ENCODE measurements at places on chromosomes 13 and 19.

DNA sequence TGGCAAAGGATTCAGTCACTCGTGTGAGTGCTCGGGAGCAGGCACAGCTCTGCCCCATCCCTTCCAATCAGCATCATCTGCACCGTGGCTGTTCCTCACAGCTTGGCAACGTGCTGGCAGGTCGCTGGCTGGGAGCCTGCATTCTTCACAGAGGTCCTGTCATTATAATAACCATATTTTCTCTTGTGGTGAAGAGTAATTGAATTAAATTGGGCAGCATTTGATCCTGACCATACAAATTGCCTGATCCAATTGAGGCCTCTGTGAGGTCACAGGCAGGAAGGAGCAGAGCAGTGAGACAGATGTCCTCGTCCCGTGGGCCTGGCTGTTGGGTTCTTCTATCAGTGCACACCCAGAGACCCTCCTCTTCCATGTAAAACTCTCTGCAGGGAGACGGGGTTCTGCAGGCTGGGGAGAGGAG lies 407.8 kb downstream of the COG6 start:
- DNase-seq: no peak

- no peak for DNase-seq
These were observed 16.2 kb downstream of the NUMBL start for GRCh38 chr19:40674291-40674690.

GRCh38 chr19:21835810-21836444 lies at the start of gene ZNF43:
ZNF43 (minus strand) TSS chr19:21836182; CDS start chr19:21836038, 144 bp downstream.
- DNase-seq: peak; percentile 67

- no peak for DNase-seq
These were observed 6.4 kb upstream of the PPP6R1 start for GRCh38 chr19:55265173-55265572.

- DNase-seq: no peak
These were observed 113.2 kb downstream of the ESD start for GRCh38 chr13:46683676-46684260.

- no peak for DNase-seq
These were observed 814 bp downstream of the SLC25A23 start for GRCh38 chr19:6458695-6459261.

DNA sequence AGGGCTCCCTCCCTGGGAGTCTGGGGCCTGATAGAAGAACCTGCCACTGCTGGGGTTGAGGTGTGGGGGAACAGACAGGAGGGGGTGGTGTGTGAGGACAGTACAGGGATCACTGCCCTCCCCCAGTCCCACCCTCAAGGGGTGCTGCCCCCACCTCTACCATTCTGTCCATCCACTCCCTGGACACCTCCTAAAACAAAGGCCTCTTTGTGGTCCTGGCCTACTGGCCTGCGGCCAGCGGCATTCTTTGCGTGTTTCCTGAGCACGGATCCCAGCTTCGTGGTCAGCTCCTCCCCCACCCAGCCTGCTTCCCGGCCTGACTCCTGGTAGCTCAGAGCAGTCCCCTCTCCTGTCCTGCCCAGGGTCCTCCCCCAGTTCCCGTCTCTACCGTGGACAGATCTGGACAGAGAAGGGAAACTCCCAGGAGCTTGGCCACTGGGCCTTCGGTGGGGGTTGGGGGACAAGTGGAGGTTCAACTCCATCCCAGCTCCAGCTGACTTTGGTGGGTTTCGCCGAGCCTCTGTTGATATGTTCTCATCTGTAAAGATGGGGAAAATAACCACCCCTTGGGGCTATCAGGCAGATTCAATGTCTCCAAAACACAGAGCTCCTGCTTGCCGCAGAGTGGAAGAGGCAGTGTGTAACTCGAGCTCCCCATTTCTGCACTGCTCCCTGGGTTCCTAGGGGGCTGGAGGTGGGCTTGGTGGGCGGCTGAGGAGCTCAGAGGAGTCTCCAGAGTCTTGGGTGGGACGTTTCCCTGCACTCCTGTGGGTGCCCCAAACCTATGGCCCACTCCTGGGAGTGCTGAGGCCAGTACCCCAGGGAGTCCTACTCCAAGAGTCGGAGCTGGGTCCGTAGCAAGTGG lies 48.7 kb downstream of the LYL1 start:
- no peak for DNase-seq

- DNase-seq: no peak
These were observed 10.4 kb upstream of the JUND start for GRCh38 chr19:18291590-18292461.

Measured in NCI-H2081 treated with DMSO at 0.1 percent for 48 hours (cell line).